ENCODE measurements at places on chromosomes 5 and 9.

GRCh38 chr9:98275159-98275558 lies 19.7 kb upstream of the TBC1D2 start:
- no peak for DNase-seq

DNA sequence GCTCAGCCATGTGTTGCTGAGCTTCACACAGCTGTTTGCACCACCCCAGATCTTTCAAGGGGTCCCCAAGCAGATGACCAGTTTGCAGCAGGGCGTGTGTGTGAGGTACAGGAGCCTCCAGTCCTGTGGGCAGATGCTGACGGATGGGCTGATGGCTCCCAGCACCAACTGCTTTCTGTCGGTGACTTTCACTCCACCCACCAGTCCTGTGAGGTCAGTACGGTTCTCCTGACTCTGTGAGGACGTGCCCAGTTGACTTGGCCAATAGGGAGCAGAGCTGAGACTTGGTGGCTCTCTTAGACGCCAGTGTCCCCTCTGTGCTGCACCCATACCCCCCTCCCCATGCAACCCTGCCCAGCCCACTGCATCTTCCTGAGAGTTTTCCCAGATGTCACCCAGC lies 19.7 kb downstream of the COL5A1 start:
- no peak for DNase-seq

DNA sequence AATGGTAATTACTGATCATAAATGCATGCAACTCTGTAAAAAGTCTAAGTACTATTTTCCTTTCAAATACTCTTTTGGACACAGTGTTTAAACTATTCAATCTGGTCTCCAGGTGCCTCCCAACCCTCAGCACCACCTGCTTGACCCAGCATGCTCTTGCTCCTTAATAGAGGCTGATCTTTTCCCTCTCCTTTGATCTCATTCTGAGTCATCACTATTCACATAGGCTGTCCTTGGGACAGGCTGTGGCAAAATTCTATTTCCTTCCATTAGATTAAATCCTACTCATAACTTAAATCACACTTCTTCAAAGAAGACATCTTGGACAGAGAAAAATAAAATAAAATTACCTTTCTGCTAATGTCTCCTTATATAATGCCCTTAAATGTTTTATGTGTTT lies 199.4 kb upstream of the ST8SIA4 start:
- no peak for DNase-seq

- DNase-seq: no peak
Observed at GRCh38 chr5:171323806-171324632, 15.0 kb downstream of the TLX3 start.

- DNase-seq: no peak
Observed at GRCh38 chr5:132504746-132505145, 14.2 kb upstream of the IRF1 start.
